ENCODE measurements at places on chromosomes 1 and 21.
A peak's percentile ranks its signal among the peaks of the same experiment; 100 is the strongest.

GRCh38 chr1:55593298-55593697 is 378.1 kb upstream of the USP24 start:
- no peak for DNase-seq

GRCh38 chr21:32777269-32777668 is 5.7 kb upstream of the PAXBP1 start:
- DNase-seq = no peak

GRCh38 chr1:183234660-183235476 is 48.8 kb downstream of the LAMC2 start:
- DNase-seq = no peak

GRCh38 chr1:199474738-199475137 is 552.8 kb upstream of the NR5A2 start:
- DNase-seq = no peak

- no peak for DNase-seq
Measured at GRCh38 chr1:42316292-42316691, 18.7 kb downstream of the FOXJ3 start.

- DNase-seq = peak; percentile 57
Measured at GRCh38 chr1:204828352-204828850, 42.3 kb upstream of the NFASC start.

GRCh38 chr1:26010825-26011224 is 10.8 kb upstream of the EXTL1 start:
- DNase-seq = no peak

DNA sequence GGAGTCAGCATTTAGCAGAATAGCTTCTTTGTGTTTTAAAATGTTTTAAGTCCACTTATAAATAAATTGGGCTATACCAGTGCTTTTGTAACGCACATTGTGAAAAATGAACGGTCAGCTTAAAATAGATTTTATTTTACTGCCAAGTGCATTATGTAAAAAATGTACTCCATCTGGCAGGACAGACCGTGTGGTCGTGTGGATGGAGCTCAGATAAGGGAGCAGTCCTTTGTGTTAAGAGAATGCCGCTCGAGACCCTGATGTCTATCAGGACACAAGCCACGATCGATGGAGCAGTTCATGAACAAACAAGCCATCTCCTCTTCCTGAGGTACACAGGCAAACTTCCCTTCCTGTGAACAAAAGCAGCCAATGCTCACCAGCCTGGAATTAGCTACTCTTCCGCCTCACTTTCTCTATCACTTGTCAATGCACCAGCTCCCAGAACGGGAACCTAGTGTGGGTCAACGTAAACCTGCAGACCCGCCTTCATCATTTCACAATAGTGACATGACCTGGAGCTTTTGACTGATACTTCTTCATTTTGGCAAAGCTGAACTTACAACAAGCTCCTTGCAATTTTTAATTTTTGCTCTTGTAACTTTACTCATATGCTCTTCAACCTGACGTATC is 243.5 kb downstream of the TGFB2 start:
- DNase-seq = no peak

- no peak for DNase-seq
Measured at GRCh38 chr1:18535391-18536210, 54.9 kb downstream of the KLHDC7A start.

GRCh38 chr1:159141584-159142390 is 29.6 kb upstream of the CADM3 start:
- DNase-seq = no peak

- DNase-seq = no peak
Measured at GRCh38 chr1:6075748-6076147, 30.1 kb downstream of the KCNAB2 start.

DNA sequence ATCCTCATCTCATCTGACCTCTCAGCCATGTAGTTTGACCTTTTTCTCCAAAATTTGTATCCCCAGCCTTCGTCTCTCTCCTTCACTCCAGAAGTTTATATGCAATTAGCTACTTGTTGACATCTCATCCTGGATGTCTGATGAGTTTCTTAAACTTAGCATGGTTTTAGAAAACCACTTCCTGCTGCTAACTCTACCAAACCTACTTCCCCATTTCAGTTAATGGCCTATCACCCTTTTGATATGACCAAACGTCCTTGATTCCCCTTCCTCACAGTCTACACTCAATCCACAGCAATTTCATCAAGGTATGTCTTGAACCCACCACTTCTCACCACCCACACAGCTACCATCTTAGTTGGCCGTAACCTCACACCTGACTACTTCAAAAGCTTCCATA is 121.9 kb downstream of the LRRC40 start:
- DNase-seq = no peak

DNA sequence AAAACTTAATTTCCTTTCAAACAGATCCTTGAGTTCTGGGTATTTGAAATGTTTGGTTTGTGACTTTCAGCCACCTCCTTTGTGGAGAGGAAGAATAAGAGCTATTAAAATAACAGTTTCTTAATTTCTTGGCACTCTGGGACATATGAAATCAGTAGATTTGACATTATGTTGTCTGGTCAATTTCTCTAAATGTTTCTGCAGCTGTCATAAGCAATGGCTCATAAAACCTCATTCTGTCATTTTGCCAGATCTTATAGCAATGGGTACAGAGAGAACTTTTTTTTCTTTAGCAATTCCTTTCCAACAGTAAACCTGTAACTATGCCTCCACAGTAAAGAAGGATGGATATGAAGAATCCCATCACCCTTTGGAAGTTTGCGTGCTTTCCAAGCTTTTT is 52.6 kb downstream of the LAMC1 start:
- no peak for DNase-seq

- no peak for DNase-seq
Measured at GRCh38 chr1:19955534-19956170, 23.8 kb downstream of the PLA2G2A start.

- DNase-seq = no peak
Measured at GRCh38 chr21:46003575-46004007, 22.0 kb downstream of the COL6A1 start.

DNA sequence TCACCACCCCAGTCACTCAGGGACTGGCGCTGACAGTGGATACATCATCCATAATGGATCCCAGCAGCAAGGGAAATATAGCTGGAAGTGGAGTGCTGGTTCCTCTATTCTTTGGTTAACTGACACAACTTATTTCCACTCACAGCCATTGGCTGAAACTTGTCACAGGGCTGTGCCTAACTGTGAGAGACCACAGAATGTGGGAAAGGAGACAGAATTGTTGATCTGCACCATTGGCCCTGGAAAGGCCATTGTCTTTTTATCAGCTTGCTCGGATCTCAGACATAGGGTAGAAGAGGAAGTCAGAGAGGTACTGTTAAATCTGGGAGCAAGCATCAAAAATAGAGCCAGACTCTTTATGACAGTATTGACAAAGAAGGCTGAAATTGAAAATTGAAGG is 451.3 kb downstream of the AJAP1 start:
- DNase-seq = no peak

GRCh38 chr1:64234714-64235113 is 31.3 kb downstream of the UBE2U start:
- DNase-seq = no peak

GRCh38 chr21:39531840-39532239 is 80.1 kb downstream of the SH3BGR start:
- no peak for DNase-seq

DNA sequence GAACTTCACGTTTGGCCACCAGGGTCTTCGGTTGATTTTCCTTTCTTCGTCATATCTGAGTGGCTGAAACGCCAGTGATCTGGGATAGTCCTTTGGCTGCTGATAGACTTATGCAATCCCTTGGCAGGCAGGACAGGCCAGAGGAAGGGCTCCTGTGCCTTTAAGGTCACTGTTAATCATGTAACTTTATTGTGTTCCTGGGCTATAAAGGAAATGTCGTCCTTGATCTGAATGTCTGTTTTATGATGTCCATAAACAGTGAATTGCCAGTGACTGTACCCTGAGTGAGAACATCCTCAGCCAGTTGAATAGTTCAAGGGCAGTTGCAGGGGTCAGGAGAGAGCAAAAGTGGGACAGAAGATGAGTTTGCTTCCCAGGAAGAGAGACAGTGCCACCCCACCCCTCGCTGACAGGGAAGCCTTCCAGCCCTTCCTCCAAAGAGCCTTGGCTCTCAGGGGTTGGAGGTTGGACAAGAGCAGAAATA is 68.0 kb downstream of the PDE9A start:
- no peak for DNase-seq

GRCh38 chr1:45530632-45531135 is 9.0 kb upstream of the PRDX1 start:
- DNase-seq = no peak

DNA sequence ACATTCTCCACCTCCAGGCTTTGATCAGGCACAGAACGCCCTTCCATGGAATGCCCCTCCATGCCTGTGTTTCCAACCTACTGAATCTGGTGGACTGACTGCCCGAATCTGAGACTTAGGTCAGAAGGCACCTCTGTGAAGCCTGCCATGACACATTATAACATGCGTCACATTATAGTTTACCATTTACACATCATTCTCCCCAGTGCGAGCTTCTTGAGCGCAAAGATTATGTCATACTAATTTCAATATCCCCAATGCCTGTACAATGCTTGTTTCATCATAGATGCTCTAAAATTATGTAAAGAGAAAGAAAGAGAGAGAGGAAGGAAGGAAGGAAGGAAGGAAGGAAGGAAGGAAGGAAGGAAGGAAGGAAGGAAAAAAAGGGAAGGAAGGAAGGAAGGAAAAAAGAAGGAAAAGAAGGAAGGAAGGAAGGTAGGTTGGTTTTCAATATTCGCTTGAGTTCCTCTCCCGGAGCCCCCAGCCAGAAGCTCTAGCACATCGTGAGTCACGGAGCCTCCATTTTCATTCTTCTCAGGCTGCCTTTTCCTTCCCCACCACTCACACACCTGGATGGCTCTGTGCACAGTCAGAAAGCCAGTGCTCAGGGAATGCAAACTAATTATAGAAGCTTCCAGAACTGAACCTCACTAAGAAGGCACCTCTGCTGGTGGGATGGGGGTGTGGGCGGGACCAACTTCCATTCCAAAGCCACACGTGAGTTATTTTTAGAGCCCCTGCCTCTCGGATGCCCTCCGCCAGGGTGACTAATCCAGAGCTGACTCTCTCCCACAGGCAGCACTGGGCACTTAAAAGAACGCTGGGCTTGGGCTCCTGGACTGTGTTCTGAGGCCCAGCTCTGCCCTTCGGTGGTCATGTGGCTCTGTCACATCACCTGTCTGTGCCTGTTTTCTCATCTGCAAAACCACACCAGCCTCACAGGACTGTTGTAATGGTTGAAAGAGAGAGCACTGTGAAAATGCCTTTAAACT is 27.4 kb downstream of the LAMB3 start:
- no peak for DNase-seq

GRCh38 chr21:41885341-41886024 is 6.3 kb upstream of the PRDM15 start:
- no peak for DNase-seq

GRCh38 chr1:93864175-93864574 is 14.8 kb downstream of the DNTTIP2 start:
- no peak for DNase-seq

DNA sequence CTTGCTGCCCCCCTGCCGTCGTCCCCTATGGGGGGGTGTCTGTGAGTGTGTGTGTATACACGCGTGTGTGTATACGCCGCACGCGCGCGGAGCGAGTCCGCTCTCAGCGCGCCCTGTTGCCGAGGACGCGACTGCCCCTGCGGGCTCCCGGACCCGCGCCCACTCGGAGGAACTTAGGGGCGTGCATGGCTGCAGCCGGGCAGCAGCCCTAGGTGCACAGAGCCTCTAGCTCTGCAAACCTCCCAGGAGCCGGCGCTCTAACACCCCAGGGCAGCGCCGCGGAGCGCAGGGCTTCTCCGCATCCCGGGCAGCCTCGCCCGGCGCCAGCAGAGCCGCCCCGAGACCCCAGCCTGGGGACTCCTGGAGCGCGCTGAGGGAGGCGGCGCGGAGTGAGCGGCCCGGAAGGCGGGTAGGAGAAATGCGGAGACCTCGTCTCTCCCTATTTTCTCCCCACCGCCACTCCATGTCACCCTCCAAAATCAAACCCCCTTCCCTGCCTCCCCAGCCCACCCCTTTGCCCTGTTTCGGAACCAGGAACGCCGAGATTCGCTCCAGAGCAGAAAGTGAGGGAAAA is 574 bp downstream of the ITPKB start:
- DNase-seq = no peak

DNA sequence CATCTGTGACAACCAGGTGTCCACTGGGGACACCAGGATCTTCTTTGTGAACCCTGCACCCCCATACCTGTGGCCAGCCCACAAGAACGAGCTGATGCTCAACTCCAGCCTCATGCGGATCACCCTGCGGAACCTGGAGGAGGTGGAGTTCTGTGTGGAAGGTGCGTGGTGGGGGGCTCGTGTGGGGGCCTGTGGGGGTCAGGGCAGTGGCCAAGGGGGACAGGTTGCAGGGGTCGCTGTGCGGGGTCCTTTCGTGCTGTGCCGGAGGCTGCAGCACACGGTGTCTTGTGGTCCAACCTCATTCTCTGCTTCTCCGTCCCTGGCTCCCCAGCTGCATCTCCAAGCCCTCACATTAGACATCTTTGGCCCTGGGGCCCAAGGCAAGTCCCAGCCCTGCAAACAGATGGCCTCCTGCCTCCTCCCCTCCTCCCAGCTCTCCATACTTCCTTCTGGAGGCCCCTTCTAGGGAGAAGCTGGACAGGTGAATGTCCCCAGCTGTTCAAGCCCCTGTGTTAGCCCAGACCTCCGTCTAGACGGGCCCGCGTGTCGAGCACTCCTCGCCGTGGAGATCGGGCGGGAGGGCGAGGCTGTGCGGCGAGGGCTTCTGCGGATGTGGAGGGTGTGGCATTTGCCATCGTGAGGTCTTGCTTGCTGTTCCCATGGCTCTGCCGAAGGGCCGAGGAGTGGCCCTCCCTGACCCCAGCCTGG is 2.5 kb downstream of the AGRN start:
- DNase-seq = no peak

- peak; percentile 45 for DNase-seq
Measured at GRCh38 chr1:229342656-229343569, at the start of gene CCSAP. Gene CCSAP (minus strand): TSS chr1:229343047. CDS start chr1:229342465, 582 bp downstream.

Data from GM12891 (cell line).